ENCODE measurements at places on chromosomes 7 and 10.
A peak's percentile ranks its signal among the peaks of the same experiment; 100 is the strongest.

GRCh38 chr7:158237672-158238335, 349.8 kb downstream of the PTPRN2 start:
- no peak for DNase-seq

- DNase-seq, result peak; percentile 2
Measured at GRCh38 chr7:107327986-107328569, 141.8 kb upstream of the GPR22 start.

GRCh38 chr7:103127006-103127405, 21.9 kb downstream of the NAPEPLD start:
- DNase-seq, result no peak

DNA sequence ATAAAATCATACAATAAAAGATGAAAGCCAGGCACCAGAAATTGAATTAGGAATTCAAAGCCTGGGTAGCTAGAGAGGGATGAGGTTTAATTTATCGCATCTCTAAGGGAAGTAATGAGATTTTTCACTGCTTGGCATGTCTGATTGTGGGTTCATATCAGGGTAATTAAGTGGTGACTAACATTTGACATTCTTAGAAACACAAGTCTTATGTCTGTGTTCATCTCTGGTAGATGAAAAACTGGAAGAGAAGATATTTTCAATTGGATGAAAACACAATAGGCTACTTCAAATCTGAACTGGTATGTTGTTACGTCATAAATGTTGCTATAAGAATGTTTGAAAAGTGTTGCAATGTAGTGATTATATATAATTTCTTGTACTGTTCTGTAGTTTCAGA, 36.8 kb upstream of the ARMS2 start:
- no peak for DNase-seq

DNA sequence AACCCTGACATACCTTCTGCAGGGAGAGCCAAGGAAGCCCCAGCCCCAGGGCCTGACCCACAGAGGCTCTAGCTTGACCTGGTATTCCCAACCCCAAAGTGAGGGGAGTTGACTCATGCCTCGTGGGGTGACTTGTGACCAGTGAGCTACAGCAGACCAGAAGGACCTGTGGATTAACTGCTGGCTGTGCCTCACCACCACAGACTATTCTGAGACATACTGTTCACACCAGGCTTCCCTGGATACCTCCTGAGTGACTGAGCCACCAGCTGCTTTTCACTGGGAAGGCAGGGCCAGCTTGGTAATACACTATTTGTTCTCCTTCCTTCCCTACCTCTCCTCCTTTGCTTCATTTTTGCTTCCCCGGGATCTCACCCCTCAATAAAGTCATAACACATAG, 7.3 kb downstream of the PLXNA4 start:
- peak; percentile 30 for DNase-seq

DNA sequence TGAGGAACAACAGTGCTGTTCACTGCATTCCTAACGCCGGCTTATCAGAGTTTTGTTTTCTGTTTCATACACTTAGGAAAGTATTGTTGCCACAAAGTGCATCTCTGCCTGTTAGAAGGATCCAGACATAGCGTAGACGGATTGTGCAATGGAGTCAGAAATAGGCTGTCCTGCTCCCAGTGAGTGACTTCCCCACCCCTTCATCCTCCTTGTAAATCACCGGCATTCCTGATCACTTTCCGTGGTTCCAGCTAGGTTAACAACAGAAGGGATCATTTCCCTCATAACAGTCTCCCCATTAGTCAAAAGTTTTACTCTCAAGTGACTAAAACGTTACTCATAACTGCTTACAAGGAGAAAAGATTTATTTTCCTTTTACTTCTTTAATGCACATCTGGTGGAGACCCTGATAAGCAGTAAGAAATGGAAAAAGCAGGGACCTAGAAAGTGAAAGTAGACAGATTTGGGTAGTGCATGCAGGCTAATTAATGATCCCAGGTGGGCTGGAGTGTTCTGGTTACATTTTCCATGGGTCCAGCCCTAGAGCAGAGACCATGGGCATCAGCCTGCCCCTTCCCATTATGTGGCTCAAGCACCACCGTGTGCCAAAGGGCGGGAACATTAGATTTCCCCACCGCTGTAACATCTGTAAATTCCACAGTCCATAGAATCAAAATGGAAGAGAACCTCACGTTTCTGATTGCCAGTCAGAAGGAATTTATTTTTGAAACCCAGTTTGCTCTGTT, 395.1 kb upstream of the GALNT17 start:
- DNase-seq, result peak; percentile 77

DNA sequence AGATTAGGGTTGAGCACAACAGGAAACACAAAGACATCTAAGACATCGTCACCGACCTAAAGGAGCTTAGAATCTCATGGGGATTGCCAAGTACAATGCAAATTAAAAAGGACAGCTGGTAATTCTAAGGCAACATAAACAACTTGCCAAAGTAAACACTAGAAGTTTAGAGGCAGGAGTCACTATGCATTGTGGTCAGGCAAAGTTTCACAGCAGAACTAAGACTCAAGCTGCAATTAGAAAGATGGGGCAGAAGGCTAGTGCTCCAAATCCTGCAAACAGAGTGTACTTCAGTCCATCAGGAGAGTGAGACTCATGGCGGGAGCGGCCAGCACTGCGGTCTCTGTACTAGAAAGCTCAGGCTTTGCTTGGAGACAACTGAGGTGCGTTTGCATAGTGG, 52.7 kb downstream of the HIPK2 start:
- DNase-seq, result no peak

DNA sequence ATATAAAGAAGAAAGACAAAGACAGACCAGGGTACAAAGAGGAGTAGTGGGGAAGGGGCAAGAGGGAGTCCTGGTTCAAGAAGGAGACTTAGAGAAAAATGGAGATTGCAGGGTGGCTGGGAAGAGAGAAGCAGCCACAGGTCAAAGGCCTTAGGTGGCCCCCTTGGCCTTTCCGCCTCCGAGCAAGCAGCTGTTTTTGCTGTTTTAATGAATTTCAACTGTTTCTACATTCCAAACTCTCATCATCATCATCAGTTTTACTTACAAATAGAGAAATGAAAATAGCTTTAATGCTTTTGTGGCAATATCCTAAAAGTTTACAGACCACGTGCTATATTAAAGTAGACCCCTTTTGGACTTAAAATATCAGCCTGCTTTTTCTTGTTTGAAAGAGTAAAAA, 399.7 kb downstream of the EXOC4 start:
- DNase-seq, result no peak

DNA sequence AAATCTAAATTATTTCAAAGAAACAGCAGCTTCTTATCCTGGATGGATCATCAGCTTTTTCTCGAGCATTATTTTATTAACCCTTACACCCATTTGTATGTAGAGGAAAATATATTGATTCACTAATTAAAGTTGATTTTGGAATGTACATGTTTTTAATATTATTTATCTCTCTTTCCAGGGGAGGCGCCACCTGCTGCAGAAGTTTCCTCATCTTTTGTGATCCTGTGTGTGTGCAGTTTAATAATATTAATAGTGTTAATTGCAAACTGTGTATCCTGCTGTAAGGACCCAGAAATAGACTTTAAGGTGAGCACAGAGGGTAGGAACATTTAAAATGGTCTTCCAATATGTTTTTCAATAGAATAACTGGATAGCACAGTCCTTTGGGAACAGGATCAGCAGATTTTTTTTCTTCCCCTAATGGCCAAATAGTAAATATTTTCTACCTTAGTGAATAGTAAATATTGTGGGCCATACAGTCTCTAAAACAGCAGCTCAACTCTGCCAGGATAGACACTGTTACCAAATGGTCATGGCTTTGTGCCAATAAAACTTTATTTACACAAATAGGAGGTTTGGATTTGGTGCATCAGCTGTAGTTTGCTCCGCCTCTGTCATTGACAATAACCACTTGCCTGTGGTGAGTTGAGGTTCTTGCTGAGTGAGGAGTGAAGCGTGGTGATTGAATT, 30.6 kb downstream of the LMTK2 start:
- DNase-seq, result no peak

- no peak for DNase-seq
Measured at GRCh38 chr10:101219139-101219945, 9.9 kb downstream of the LBX1 start.

DNA sequence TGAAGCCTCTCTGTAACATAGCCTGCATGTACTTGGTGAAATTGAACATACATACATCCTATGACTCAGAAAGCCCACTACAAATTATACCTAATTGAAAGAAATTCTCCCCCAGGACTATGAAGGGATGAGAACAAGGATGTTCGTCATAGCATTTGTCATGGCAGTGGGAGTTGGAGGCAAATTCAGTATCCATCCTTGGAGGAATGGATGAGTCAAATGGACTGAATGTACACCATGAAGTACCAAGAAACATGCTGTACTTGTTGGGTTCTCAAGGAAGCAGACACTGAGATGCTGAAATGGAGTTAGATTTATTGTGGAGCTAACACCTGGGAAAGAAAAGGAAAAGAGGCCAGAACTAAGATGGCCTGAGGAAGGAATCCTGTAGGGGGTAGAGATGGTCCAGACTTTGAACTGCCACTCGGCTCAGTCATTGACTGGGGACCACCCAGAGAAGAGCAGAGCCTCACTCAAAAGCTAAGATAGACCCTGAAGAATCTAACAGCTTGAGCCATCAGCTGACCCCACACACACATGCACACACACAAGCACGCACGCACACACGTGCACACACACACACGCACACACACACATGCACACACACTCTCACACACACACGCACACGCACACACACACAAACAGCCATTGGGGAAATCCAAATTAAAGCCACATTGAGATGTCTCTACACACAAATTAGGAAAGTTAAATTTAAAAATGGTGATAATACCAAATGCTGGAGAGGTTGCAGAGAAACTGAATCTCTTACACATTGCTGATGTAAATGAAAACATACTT, 22.3 kb downstream of the AOC1 start:
- DNase-seq, result peak; percentile 44

- no peak for DNase-seq
Measured at GRCh38 chr7:155217634-155218033, 80.0 kb upstream of the INSIG1 start.

DNA sequence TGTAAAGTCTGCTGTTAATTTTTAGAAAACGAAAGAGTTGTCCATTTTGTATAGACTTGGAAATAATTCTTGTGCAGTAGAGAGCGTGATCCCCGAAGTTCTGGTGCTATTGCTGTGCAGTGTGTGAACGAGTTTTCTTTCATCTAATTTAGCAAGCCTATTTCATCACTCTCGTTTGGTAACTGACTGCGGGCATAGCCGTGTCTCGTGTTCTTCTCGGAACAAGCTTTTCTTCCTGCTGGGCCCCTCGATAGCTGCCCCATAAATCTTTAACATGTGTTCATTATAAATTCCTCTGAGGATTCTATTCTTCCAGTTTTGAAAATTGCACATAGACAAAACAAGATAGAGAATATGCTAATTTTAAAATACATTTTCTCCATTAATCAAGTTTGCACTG, 622.0 kb upstream of the PFKP start:
- DNase-seq, result no peak

GRCh38 chr10:123203393-123204126, 49.4 kb downstream of the BUB3 start:
- DNase-seq, result peak; percentile 65

- DNase-seq, result no peak
Measured at GRCh38 chr7:18262058-18262457, 233.5 kb upstream of the HDAC9 start.

DNA sequence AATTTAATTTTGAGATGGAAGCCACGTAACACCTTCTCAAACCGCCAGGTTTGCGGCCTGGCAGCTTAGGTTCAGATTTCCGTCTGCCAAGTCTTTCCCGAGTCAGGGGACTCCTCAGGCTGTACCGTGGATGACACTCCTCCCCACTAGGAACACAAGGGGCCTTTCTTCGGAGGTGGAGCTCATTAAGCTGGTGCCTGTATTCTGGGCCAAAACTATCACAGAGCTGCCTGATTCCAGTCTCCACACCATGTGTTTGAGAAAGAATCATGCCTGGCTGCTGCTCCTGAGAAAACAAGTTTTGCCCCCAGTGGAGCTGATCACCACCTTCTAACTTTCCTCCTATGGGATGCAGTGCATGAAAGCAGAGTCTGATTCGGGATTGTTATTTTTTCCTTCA, 44.8 kb downstream of the TMEM209 start:
- no peak for DNase-seq

DNA sequence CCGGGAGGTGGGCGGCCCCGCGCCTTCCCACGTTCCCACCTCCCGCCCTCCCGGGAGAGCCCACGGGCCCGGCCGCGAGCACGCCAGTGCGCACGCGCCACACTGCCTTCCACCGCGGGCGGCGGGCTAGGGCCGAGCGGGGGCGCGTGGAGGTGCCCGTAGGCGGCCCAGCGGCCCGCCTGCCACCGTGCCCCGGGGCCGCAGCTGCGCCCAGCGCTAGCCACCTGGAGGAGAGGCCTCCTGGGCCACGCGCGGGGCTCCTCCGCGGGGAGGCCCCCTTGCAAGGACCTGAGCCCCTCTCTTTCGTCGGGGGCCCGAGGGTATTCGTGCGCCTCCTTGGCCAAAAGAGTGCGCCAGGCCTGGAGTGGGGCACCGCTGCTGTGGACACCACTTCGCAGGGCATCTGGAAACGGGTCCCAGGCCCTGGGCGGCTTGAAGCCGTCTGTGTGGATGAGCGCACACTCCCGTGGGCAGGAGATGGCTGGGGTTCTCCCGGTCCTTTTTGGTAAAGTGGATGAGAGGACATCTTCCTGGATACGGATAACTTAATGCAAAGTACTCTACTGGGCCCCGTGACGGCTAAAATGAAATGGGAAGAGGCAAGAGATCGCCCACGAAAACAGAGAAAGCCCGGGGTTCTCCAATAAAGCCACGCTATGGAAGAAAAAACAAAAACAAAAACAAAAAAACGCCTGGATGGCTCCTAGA, 9.0 kb upstream of the EBF3 start:
- DNase-seq, result no peak

DNA sequence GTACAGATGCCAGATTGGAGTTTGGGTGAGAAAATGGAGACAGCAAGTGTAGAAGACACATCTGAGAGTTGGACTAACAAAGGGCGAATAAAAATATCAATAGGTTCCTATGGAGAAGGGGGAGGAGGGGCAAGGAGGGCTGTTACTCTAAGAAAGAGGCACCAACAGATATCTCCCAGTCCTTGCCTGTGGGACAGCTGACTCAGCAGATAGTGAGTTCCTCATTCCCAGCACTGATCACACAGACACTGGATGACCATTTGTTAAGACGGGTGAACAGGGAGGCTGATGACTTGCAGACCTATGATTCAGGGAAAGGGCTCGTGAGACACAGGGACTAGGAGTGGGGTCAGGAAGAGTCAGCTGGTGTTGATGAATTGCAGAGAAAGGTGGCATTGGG, 5.7 kb upstream of the PRR15 start:
- DNase-seq, result no peak
